Cerebellar nuclear complex (tissue), 1 donor: ENCODE measurements at places on chromosomes 2 and 18.

- DNase-seq, result no peak
Measured at GRCh38 chr2:12844511-12844910, 127.8 kb downstream of the TRIB2 start.

GRCh38 chr2:210162466-210163124 is 8.6 kb downstream of the KANSL1L start:
- no peak for DNase-seq

DNA sequence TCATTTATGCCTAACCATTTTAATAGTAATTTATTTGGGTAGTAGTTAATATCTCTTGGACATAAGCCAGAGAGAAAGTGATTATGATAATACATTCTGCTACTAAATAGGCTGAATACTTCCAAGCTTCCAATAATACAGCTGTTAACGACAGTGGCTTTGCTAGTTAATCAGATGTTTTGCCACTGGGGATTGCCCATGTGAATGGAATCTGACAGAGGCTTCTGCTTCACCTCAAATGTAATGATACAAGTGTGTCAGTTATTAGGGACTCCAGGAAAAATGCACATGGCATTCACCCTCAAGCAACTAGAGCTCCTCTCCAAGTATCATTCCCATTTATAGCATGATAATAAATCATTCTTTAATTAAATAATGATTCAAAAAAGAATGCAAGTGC is 185.0 kb upstream of the TMEFF2 start:
- DNase-seq, result no peak

DNA sequence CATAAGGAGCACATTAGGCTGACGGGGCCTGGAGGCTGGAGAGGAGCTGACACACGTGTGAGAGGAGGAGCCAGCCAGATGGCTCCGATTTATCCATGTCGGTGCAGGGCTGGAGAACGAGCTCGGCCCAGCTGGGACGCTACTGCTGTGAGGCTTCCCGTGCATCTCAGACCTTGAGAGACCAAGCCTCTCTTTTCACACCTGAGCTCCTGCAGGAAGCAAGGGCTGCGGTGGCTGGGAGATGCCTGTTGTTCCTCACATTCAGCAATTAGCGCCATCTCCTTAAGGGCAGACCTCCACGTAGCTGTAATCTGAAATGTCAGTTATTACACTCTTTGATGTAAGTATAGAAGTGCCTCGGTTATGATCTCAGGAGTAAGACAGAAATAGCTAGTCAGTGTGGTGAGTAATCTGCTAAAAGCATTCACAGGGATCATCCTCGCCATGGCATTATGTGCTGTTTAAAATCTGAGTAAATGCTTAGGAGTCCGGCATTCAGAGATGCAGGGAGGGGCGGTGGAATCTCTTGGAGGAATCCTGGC is 107.9 kb downstream of the PRKCE start:
- DNase-seq, result peak; percentile 20

DNA sequence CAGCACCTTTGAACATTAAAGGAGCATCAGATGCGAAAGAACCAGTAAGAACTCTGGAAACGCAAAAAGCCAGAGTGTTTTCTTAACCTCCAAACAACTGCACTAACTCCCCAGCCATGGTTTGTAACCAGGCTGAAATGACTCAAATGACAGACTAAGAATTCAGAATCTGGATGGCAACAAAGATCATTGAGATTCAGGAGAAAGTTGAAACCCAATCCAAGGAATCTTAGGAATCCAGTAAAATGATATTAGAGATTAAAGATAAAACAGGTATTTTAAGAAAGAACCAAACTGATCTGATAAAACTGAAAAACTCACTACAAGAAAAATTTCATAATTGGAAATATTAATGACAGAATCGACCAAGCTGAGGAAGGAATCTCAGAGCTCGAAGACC is 116.7 kb downstream of the PTRHD1 start:
- no peak for DNase-seq

DNA sequence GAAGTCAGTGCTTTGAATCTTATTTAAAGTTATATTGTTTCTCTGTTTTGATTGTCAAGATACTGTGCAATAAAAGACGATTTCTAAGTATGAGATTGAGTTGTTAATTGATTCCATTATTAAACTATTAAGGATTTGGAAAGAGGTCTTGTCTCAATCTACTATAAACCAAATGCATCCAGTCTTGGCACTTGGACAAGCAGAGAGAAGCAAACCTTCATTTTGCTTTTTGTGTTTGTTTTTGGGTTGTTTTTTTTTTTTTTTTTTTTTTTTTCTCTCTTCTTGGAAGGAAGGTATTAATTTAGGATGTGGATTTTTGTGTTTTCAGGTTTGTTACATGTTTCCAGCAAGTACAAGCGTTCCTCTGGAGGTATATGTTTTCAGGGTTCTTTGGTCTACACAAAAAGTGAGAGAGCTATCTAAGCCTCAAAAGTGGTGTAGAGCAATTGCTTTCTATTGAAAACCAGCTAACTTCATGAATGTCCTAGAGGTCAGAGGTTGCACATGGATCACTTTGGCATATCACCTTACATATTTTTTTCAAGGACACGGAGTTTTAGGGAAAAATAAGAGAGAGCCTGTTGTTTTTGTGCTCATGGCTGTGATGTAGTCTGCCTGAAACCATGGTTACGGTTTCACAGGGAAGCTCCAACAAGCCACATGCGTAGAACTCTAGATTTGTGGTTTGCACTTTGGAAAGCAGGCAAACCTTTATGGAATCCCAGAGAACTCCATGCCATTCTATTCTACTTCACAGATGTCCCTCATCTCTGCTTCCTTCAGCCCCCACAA is 1.8 kb downstream of the PRKCE start:
- DNase-seq, result no peak

DNA sequence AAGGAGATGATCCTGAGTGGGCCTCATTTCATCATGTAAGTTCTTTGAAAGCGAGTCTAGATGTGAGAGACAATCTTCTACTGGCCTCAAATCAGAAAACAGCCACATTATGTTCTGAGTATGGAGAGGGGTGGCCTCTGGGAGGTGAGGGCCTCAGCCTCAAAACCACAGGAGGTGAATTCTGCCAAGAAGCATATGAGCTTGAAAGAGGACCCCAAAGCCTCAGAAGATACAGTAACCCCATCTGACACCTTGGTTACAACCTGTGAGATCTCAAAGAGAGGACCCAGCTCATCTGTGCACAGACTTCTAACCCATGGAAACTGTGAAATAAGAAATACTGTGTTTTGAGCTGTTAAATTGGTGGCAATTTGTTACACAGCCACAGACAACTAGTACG is 200.1 kb downstream of the ARHGAP15 start:
- no peak for DNase-seq

DNA sequence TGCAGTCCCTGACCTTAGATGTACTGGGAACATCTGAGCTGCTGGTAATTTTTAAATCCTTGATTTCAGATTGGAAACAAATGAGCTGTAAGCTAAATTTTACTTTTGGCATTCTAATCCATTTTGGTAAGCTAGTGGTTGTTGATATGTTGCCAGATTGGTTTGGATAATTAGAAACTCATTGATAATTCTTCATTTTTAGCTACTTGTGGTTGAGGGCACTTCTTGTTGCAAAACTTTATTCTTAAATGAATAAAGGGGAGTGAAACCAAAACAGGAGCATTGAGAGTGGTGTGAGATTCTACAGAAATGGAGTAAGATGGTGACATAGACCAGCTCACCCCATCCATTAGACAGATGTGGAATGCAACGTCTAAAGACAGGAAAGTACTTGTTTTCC is 64.5 kb downstream of the ITGB1BP1 start:
- DNase-seq, result no peak

DNA sequence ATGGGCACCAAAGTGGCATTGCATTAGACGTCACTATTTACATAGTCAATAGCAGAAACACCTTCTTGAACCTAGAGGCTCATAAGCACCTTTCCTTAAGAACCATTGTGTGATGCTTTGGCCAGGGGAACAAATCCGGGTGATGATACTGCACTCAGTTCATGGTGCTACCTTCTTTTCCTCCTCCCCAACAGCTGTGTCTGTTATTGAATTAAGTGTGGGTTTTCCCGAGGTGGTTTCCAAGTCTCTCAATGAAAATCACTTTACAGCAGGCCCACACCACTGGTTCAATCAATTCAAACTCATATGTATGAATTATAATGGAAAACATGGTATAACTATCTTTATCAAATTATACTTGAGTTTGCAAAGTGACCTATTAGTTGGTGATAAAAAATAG is 9.3 kb upstream of the EFEMP1 start:
- no peak for DNase-seq

DNA sequence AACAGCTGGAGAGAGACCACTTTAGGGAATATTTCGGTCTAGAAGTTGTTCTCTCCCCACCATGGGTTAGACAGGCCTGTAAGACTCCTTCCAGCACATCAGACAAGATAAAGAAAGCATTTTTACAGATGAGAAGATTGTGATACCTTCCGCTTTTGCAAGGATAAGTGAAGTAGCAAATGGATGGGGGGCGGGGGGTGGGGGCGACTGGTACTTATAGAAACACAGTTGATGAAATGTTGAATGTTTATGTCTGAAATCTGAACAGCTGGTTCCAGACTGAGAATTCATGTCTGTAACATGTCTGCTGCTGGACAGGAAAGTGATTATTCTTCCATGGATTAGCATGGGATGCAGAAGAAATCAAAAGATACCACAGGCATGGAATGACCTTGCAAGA is 90.5 kb upstream of the FN1 start:
- DNase-seq, result no peak

- no peak for DNase-seq
Measured at GRCh38 chr2:151239624-151240023, 22.0 kb downstream of the RBM43 start.

GRCh38 chr18:3827236-3827845 is 377.4 kb downstream of the TGIF1 start:
- no peak for DNase-seq

- no peak for DNase-seq
Measured at GRCh38 chr18:33603454-33603853, 25.4 kb downstream of the ASXL3 start.

DNA sequence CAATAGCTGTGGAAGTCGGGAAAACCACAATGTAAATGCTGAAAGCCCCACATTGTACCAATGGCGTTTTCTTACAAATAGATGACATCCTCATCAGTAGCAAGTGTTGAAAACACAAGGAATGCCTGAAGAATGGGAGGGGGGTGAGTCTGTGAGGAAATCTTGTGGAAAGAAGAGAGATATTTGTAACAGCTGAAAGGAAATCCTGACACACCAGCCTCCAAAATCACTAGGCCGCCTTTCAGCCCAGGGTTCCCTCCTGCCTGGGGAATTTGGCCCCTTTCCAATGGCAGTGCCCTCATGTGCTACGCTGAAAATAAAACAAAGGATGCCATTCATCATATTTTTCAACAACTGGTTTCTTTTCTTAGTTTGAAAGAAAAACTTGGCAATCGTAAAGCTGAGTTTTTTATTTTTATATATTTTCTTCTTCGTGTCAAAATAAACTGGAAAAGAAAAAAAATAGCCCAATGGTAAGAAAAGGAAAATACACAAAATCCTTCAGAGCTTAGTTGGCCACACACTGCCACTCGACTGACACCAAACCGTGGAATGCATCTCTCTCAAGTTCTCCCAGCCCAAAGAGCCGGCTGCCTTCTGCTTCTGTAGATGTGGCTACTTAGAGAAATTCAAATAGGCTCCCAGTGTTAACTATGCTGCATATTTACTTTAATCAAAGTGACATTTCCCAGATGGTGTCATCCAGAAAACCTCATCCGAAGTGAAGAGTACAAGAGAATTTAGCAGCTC is 52.0 kb downstream of the FTCDNL1 start:
- no peak for DNase-seq

DNA sequence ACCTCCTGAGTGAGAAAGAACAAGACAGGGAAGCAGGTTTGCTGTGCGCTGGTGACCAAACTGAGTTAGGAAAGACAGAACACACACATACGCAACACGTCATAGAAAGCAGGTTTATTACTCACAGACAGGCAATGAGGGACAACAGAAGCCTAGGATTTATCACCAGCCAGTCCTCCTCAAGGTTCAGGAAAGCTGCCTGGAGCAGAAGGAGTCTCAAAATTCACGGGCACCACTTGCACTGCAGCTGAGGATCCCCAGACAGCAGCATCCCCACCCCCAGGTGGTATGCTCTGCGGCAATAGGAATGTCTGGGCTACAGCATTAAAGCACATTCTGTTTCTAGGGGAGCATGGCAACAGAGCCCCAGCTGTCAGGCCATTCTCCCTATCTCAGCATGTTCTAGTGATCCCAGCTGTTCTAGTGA is 284.4 kb upstream of the RGPD4 start:
- no peak for DNase-seq

DNA sequence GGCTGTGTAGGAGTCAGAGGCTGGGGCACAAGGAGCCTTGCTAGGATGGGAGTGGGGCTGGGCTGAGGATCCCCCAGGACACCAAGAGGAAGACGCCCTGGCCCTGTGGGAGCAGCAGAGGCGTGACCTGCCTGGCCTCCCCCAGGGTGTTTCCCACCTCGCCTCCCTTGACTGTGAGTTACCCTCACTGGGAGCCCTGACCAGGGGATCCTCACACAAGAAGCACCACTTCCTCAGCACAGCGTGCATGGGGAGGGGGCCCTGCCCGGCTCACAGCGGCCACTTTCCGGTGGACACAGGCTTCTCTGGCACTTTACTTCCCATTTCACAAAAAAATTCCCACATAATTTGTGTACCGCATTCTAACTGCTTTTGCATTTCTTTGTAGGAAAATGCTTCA is 187.7 kb downstream of the EIPR1 start:
- DNase-seq, result no peak

- DNase-seq, result no peak
Measured at GRCh38 chr2:176178038-176178756, 10.3 kb upstream of the HOXD1 start.

- no peak for DNase-seq
Measured at GRCh38 chr2:191158193-191158592, 7.4 kb upstream of the STAT4 start.

- no peak for DNase-seq
Measured at GRCh38 chr2:152078662-152079061, 20.2 kb downstream of the CACNB4 start.

DNA sequence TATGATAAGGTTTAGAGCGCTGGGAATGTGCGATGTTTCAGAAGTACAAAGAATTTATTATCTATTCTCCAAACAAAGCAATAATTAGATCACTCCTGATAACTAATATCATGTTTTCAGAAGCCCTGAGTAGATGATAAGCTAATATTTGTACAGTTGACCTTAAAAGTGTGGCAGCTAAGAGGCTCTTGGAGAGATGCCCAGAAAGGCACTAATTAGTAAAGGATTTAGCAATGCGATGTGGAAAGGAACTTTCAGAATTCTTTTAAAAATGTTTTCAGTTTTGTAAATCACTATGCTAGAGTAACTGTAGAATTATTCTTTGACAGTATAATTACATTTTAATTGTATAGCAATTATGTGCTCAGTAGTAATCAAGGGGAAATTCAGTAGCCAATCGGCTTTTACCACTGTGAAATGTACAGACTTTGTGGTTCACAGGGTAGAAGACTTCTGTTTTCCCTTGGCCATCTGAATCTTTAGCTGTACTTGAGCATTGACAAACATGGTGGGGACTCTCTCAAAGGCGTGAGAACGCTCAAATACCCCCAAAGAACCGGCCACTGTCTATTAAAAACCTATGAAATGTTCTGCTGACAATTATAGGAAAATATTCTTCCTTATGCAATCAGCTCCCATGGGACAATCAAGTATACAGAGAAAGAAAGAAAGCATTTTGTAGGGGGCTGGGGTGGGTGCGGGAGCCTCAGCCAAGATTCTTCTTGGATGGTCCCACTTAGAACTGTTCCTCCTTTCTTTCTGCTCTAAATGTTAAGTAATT is 262.8 kb upstream of the AGAP1 start:
- no peak for DNase-seq

GRCh38 chr2:231315896-231316295 is 79.6 kb upstream of the B3GNT7 start:
- DNase-seq, result no peak
